ENCODE measurements at places on chromosomes 1 and 21.
A peak's percentile ranks its signal among the peaks of the same experiment; 100 is the strongest.

GRCh38 chr1:96309783-96310182 is 411.8 kb upstream of the PTBP2 start:
- no peak for DNase-seq

- no peak for DNase-seq
Observed at GRCh38 chr1:18953731-18954231, 2.7 kb downstream of the IFFO2 start.

GRCh38 chr1:111220302-111220890 is 7.1 kb upstream of the CHI3L2 start:
- no peak for DNase-seq

DNA sequence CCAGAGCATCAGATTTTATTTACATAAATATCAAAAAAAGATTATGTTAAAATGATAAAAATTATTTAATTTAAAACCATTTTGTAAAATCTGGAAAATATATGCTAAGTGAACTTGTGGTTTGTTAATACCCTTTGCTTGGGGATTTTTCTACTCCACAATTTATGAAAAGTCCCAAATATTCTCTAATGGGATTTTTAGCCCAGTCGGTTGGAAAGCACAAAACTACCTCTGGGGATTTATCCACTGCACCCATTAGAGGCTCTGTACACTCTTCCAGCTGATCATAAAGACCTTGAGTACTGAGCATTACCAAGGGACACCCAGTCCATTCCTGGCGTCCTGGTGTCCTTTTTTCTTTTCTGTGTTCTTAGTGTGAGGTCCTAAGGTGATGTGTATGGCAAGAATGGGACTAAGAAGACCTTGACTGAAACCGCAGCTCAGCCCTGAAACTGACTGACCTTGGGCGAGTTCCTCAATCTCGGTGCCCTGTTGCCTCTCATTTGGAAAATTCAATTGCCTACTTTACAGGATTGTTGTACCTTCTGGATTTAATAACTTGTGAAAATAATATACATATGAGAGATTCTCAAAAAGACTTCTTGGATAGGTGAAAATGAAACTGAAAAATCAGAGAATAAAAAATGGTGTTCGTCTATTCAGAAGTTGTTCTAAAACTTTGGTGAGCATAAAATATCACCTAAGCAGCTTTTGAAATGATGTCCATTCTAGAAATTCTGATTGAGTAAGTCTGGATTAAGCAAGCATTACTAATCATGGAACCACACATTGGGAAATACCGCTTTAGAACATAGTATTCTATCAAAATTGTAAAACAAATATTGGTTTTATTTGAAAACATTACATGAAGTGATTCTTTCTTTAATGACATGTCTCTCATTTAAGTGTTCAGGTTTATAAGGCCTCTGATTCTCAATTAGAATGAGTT is 21.5 kb upstream of the SAMSN1 start:
- no peak for DNase-seq

- no peak for DNase-seq
Observed at GRCh38 chr1:179166663-179167417, 62.6 kb downstream of the ABL2 start.

DNA sequence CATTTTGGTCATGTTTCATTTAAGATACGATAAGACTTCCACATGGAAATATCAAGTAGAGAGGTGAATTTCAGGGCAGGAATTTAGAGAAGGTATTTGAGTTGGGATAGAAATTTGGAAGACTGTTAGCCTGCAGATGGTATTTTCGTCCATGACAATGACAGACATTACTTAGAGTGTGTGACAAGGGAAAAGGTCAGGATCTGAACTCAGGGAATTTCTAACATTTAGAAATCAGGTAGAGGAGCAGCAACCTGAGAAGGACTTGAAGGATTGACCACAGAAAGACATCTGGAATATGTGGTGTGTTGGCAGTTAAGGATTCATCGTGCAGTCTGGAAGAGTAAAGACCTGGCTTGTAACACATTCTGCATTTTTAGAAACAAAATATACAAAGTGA is 57.9 kb downstream of the RABGAP1L start:
- DNase-seq: no peak

DNA sequence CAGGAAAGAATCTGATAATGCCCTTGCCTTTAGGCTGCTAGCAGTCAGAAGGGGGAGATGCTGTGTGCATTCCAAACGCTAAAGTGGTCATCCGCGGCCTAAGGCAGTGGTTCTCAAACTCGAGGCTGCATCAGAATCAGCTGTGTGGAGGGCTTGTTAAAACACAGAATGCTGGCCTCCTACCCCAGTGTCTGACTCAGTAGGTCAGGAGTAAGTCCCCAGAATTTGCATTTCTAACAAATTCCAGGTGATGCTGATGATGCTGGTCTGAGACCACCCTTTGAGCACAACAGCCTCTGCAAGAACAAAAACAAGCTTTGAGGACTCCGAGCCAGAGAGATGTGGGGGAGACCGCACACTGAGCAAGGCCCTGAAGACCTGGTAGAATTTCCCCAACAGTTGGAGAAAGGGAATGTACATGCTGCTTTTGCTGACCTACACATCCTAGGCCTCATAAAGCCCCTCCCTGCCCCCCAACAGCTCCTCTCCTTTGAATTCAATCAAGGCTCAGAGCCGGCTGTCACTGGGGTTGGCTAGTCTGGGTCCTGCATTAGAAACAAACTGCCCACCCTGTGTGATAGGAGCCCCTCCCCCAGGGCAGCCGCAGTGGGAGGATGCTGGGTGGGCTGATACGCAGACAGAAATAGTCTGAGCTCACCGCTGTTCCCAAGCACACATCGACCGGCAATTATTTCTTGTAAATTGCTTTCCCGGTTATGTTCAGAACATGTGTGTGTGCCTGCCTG is 27.1 kb downstream of the SHISAL2A start:
- DNase-seq: no peak

- DNase-seq: no peak
Observed at GRCh38 chr1:224730965-224731364, 114.8 kb downstream of the CNIH3 start.

GRCh38 chr1:9657521-9658032 is 6.0 kb downstream of the PIK3CD start:
- DNase-seq: no peak

- DNase-seq: peak; percentile 16
Observed at GRCh38 chr1:17919525-17920439, 164.6 kb downstream of the ACTL8 start.

- no peak for DNase-seq
Observed at GRCh38 chr1:224059897-224060427, 53.9 kb upstream of the FBXO28 start.

GRCh38 chr1:15957221-15958095 is 18.4 kb downstream of the ZBTB17 start:
- no peak for DNase-seq

- DNase-seq: no peak
Observed at GRCh38 chr1:73943270-73943669, 254.7 kb downstream of the LRRIQ3 start.

GRCh38 chr21:46098303-46099141 is 610 bp downstream of the COL6A2 start:
- no peak for DNase-seq

DNA sequence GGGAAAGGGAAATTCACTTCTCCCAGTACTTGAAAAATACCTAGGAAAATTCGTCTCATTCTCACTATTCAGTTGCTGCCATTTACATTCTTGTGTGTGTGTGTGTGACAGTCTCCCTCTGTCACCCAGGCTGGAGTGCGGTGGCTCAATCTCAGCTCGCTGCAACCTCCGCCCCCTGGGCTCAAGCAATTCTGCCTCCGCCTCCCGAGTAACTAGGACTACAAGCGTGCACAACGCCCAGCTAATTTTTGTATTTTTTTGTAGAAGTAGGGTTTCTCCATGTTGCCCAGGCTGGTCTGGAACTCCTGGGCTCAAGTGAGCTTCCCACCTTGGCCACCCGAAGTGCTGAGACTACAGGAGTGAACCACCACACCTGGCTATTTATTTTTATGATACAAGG is 1.2 kb downstream of the SNAPIN start:
- no peak for DNase-seq

DNA sequence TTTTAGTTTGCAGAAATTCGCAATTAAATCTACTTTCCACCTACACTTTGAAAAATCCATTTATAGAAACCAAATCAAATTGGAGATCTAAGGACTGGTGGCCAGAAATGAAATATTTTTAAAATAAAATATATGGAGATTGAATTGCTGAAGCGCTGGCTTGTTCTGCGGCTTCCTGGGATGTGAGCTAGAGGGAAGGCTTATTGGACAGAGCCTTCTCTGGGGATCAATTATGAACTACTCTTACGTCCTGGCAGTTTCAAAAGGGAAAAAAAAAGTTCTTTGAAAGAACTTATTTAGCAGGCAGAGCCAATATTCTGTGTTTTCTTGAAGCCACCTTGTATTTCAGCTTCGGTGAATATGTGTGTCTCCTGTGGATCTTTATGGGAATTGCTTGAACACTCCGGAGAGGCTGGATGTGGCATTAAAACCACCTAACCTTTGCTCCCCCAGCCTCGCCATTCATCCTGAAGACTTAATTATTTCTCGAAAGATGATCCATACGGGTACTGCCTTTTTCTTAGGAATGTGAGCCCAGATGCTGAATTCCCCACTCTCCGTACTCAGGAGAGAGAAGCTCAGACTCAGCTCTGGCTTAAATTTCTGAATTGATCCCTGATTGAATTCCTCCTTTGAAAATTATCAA is 478.9 kb upstream of the VAMP3 start:
- DNase-seq: no peak

- DNase-seq: no peak
Observed at GRCh38 chr1:15068152-15068551, 85.4 kb upstream of the TMEM51 start.

DNA sequence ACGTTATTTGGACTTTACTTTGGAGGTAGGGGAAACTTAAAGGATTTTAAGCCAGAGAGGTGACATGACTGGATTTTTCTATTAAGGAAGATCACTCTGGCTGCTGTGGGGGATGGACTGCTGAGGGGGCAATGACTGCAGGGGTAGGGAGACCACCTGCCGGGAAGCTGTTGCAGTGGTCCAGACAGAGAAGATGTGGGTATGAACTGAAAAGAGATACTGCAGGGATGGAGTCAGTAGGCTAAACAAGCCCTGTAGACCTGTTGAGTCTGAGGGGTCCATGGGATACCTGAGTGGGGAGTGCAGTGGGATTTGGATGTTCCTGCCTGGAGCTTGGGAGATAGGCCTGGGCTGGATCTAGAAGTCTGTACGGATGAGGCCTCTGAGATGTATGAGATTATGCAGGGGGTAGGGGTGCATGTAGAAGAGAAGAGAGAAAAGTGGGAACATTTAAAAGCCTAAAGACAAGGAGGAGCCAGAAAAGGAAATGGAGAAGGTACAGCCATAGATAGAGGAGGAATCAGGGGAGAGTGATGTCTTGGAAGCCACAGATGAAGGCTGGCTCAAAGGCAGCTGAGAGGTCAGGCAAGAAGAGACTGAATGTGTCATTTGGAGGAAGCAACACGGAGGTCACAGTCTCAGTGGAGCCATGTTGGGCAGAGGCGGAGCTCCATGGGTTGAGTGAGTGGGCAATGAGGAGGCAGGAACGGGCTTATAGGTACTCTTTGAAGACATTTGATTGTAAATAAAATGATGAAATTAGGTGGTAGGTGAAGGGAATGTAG is 25.9 kb upstream of the KCNA2 start:
- no peak for DNase-seq

GRCh38 chr1:52588535-52588934 is 13.6 kb upstream of the GPX7 start:
- DNase-seq: peak; percentile 16

DNA sequence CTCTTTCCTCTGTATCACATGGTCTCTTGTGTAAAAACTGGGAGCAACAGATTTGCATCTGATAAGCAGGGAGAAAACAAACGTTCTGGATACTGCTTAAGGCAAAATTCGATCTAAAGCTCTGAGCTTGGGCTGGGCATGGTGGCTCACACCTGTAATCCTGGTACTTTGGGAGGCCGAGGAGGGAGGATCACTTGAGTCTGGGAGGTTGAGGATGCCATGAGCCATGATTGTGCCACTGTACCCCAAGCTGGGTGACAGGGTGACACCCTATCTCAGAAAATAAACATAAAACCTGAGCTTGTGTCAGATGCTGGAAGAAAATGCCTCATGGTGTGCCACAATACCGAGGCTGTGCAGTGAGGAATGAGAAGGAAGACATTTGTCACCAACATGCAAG is 73.9 kb downstream of the SCCPDH start:
- DNase-seq: no peak

- no peak for DNase-seq
Observed at GRCh38 chr1:204716660-204717059, 31.1 kb upstream of the LRRN2 start.

DNA sequence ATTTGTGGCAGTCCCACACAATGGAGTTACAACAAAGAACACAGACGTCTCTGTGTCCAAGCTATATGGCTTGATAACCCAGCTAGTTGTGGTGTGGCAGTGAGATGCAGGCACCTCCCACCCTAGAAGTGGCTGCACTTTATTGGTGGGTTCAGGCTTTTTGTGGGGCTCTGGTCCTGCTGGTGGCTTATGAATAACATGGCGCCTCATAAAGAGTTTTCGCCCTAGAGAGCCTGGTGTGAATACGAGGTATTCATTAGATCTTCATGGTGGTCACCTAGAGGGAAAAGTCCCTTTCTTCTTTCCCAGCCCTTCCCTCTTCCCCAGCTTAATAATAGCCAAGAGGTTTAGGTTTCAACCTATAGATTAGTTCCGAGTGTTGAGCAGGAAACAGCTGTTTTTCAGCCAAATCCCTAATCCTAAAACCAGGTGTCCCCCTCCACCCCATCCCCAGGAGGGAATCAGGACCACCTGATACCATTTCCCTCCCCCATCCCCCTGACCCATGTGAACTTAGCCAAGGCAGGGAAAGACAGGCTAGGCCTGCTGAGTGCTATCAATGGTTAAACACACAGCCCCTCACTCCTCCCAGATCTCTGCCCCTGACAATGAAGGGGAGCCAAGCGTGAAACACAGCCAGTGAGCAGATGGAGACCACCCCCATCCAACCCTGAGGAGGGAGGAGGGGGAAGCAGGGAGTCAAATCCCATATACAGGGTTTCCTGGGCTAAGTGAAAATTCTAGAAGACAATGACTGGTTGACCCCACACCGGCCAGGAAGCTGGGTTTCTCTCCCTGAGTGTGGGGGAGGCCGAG is 58.2 kb downstream of the NFASC start:
- DNase-seq: no peak

- DNase-seq: no peak
Observed at GRCh38 chr1:80656641-80657040, 1144.1 kb upstream of the ADGRL2 start.

- no peak for DNase-seq
Observed at GRCh38 chr1:43924516-43924915, 9.1 kb upstream of the ARTN start.

DNA sequence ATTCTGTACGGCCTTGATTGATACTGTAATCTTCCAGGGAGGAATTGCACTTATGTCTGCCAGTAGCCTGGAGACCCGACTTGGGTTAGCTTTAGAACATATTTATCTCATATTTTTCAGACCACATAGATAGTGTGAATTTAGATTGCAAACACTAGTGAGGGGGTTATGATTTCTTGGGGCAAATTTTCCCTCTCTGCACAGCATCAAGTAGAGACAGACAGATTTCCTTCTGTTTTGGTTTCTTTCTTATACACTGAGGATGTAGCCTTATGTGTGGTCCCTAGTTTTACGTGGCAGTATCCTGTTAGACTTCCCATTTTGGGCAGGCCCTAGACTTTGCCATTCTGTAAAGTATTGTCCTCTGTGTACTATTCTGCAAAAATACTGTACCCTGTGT is 29.0 kb downstream of the SOAT1 start:
- DNase-seq: no peak

GRCh38 chr1:157496121-157496526 is 56.2 kb downstream of the FCRL5 start:
- peak; percentile 20 for DNase-seq

GRCh38 chr1:110626889-110627288 is 20.7 kb upstream of the KCNA2 start:
- DNase-seq: no peak
